ENCODE measurements at places on chromosomes 6 and 20.

- no peak for DNase-seq
Measured at GRCh38 chr6:90209527-90209926, 87.1 kb downstream of the BACH2 start.

GRCh38 chr6:155313602-155314091 lies 637 bp downstream of the TFB1M start:
- DNase-seq = no peak

DNA sequence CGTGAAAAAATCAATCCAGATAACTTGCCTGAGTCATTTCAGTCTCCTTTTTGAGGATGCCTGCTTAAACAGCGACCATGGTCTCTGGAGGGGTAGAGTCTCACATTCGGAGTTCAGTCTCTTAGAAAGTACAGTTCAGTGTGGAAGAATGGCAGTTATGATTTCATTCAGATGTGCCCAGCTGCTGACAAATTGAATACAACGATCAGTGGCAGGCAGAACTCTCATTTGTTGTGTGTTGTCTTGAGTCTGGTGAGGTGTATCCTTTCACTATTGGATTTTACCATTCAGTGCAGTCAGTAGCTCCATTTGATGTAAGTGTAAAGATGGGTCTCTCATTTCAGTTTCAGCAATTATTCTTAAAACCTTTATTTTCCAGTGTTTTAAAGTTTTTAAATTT lies 639 bp upstream of the TULP4 start:
- no peak for DNase-seq

DNA sequence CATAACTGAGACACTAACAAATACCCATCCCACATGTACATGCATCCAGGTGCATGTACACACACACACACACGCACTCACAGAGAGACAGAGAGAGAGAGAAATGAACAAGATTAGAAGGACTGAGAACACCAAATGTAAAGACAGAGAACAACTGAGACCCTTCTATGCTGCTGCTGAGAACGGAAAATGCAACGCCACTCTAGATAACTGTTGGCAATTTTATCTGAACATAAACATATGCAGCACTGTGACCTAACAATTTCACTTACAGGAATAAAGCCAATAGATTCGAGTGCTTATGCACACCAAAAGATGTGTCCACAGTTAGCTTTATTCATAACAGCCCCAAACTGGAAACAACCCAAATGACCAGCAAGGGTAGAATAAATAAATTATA lies 103.8 kb upstream of the LY86 start:
- DNase-seq = no peak

DNA sequence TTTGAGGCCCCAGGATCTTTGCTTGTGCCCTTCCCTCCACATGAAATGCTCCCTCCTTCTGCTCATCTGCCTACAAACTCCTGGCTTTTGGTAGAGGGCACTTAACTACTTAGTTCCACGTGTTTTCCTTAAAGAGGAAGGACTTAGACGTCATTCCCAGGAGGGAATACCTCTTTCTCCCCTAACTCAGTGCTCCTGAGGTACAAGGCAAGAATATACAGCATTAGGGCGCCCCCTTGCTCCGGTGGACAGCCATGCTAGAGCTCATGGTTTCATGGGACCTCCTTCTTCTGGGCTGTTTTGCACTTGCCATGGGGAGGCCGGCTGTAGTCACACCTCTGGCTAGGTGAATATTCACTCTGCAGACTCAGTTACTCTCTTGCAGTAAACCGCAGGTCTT lies 93.8 kb upstream of the LY86 start:
- no peak for DNase-seq

GRCh38 chr6:31476515-31477139 lies 21.3 kb upstream of the MICB start:
- no peak for DNase-seq

GRCh38 chr6:73054958-73055357 lies 170.3 kb downstream of the KHDC1L start:
- no peak for DNase-seq

All from right renal cortex interstitium (tissue), 3 donors.